Myocyte (in vitro differentiated cells): ENCODE measurements at places on chromosomes 3 and 15. TPM values are rescaled to one million over a fixed set of nuclear protein-coding genes. Genes with fewer than 3 reads are reported as not detected.
A peak's percentile ranks its signal among the peaks of the same experiment; 100 is the strongest.

GRCh38 chr3:129211772-129212171 is 28.1 kb upstream of the CNBP start:
- DNase-seq, result peak; percentile 71

DNA sequence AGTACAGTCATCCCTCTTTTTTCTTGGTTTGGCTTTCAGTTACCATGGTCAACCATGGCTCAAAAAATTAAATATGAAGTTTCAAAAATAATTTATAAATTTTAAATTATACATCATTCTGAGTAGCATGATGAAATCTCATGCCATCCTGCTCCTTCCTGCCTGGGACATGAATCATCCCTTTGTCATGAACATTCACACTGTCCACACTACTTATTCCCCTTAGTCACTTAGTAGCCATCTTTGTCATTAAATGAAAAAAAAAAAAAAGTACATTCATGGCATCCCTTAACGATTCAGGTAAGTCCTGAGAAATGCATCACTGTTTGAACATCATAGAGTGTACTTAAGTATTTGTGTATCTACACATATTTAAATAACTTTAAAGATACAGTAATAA is 1046.3 kb downstream of the ROBO2 start:
- no peak for DNase-seq

DNA sequence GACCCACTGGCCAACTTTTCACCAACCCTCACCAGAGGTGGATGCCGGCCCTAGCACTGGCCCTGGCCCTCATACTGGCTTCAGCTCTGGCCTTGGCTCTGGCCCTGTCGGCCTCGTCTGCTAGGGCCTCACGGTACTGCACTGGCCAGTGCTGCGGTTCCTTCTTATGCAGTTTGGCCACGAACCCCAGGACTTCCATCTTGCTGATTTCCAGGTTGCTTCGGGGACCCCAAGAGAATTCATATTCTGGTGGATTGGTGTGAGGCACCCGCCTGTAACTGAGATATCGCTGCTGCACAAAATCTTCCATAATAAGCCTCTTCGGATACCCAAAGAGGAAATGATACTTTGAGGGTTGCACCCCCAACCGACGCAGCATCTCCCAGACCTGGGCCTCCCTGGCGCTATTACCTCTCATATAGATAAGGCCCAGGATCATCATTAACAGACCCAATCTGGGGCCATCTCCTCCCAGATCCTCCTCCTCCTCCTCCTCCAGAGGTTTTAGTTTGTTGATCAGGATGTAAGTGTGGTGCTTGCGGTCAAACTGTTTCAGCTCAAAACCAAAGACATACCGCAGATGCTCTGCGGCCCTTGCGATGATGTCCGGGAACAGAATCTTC is 883 bp downstream of the MAGEF1 start:
- peak; percentile 46 for DNase-seq

GRCh38 chr15:51793521-51794305 is 35.7 kb upstream of the TMOD3 start:
- DNase-seq, result no peak

- no peak for DNase-seq
These were observed 19.5 kb downstream of the COPS2 start for GRCh38 chr15:49135911-49136310.

- peak; percentile 10 for DNase-seq
These were observed 779 bp upstream of the CTNNB1 start for GRCh38 chr3:41198526-41198925.

DNA sequence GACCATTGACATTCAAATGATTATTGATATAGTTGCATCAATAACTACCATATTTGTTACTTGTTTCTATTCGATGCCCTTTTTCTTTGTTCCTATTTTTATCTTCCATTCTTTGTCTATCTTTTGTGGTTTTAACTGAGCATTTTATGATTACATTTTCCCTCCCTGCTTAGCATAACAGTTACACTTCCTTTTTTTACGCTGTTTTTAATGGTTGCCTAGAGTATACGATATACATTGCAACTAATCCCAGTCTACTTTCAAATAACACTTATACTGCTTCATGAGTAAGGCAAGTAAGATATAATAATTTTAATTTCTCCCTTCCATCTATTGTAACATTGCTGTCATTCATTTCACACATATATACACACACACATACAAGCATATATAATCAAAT is 26.3 kb downstream of the COL6A6 start:
- DNase-seq, result no peak

GRCh38 chr15:67212684-67213367 is 41.6 kb downstream of the AAGAB start:
- DNase-seq, result no peak

DNA sequence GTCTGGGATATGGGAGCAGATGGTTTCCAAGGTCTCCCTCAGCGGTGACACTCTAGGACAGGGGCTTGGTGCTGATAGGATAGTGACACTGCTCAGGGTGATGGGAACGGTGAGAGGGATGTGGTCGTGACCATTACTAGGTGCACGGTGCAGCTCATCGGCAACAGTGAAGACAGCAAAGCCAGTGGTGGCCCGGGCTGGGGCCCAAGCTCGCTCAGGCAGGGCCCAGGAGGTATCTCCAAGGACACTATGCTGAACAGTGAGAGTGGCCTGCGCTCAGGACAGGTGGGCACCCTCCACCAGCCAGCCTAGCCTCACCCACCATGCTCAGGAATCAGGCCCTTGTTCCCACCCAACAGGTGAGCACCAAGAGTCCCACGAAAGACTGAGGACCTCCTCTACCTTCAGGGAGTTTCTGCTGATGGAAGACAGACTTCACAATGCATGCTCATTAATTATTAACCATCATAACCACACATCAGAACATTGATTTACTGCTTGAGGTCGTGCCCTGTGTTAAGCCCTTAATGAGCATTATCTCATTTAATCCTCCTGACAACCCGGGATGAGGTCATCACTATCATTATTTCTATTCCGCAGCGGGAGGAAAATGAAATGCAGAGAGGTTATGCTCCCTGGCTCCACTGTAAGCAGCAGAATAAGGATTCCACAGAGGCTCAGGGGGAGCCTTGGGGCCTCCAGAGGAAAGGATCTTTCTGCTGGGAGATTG is 269.4 kb downstream of the UACA start:
- DNase-seq, result no peak

DNA sequence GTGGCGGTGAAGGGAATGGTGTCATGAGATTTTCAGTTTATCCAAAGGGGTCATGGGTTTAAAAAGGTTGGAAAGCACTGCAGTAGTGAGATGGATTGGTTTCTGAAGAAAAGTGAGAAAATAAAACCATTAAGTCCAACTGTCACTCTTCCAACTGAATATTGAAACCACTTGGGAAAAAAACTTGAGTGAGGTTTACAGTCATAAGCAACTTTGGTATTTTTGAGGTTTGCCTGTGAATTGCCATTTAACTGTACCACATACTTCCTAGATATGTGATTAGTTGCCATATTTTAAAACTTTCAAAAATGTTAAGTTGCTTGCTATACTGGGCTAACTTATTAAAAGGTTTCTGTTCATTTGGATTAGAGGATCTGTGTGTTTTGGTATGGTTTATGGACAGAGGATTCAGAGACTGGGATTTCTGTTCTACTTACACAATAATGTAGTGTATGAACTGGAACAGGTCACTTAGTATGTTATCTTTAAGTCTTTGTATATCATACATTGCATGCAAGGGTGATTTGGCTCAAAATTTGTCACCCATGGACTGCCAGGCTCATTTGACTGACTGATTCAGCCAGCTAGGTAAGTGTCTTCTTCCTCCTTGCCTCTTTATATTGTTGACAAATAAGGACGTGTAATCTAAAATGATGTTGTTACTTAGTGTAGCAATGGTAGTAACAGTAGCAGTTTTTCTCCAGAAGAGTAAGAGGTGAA is 201.4 kb upstream of the EOMES start:
- DNase-seq, result no peak

DNA sequence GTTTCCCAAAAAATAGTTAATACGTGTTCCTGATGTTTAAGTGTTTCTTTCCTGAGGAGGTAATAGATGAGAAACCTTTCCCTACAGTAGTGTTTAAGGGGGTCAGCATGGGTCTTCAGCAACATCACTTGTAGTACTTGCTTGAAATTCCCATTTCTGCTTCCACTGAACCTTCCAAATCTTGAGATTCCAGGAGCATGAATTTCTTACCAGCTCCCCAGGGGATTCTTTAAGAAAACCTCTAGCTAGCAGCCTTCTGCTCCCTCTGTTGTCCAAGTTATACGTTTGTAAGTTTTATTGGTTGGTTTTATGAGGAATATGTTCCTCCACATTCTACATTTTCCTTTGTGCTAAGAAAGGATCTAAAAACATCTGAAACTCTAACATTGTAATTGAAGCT is 38.2 kb upstream of the ACP3 start:
- no peak for DNase-seq

- DNase-seq, result no peak
These were observed 40.5 kb upstream of the CCR4 start for GRCh38 chr3:32910954-32911353.

GRCh38 chr15:92638291-92638708 is 17.3 kb downstream of the FAM174B start:
- peak; percentile 86 for DNase-seq

- peak; percentile 55 for DNase-seq
These were observed 507.9 kb upstream of the TPRG1 start for GRCh38 chr3:188663839-188664238.

DNA sequence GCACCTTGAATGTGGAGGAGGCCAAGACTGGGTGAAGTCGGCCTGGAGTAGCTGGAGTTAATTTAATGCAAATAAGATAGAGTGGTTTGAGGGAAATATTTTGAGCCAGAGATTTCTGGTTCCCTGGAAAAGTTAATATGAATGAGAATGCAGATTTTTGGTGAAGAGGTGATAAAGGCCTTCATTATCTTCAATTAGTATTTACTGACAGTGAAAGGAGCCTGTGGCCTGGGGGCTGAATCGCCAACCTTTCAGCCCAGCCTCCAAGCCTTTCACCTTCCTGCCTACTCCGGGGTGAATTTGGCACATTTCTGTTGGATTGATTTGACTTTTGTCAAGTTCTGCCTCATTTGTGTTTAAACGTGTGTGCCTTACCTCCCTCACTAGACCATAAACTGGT is 147.8 kb downstream of the SOX2 start:
- DNase-seq, result no peak

DNA sequence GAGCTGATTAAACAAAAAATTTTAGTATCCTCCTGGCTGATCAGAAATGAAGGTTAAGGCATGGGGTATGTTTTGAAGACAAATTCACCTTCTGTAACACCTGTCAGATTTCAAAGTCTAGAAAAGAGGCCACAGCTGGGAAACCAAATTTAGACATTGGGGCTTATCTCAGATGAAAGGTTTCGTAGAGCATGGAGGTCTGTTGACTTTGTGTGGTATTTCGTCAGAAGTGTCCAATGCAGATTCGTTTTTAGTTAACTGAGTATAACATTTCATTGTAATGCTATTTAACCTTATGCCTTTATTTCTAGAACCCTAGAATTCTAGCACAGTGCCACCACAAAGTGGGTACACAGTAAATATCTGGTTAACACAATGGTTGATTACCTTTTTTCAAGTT is 61.7 kb downstream of the FNDC3B start:
- DNase-seq, result peak; percentile 28

GRCh38 chr3:56980798-56981390 is 79.6 kb upstream of the SPATA12 start:
- peak; percentile 84 for DNase-seq

The KY gene
- 1.6 and 4.3 TPM in 2 replicates for total RNA-seq

The TTLL13 gene
- total RNA-seq, result 0.08 TPM in 1 of 2 replicates, not detected in the other

The CCDC54 gene
- not detected in 2 replicates for total RNA-seq

The ROBO2 gene
- not detected in 2 replicates for total RNA-seq

The DGKG gene
- 4.3 and 6.3 TPM in 2 replicates for total RNA-seq

The ALDH1A2 gene
- total RNA-seq, result 2.9 and 5.9 TPM in 2 replicates

The KLF15 gene
- total RNA-seq, result 1.2 and 1.5 TPM in 2 replicates

The ILDR1 gene
- not detected in 2 replicates for total RNA-seq
